GM12878 (cell line): ENCODE measurements at places on chromosomes 4 and X. TPM values are rescaled to one million over a fixed set of nuclear protein-coding genes. Genes with fewer than 3 reads are reported as not detected.

DNA sequence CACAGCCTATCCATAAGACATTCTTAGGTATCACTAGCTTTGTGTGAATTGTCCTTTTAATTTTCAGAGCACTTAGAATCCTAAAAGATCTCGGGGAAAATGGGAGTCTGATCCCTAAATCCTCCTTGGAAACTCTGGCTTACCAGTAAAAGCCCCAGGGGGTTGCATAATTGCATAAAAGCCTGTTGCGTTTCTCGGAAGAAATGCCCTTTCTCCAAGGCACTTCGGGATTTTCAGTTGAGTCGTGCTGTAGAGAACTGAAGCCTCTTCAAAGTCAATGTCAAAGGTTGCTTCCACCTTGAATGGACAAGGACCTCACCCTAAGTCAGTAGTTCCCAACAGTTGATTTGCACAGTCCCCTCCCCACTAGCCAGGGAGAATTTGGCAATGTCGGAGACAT, 20.8 kb downstream of the FAM184B start:
- DNase-seq = no peak

GRCh38 chr4:102817021-102817605, 10.2 kb downstream of the UBE2D3 start:
- DNase-seq = no peak

DNA sequence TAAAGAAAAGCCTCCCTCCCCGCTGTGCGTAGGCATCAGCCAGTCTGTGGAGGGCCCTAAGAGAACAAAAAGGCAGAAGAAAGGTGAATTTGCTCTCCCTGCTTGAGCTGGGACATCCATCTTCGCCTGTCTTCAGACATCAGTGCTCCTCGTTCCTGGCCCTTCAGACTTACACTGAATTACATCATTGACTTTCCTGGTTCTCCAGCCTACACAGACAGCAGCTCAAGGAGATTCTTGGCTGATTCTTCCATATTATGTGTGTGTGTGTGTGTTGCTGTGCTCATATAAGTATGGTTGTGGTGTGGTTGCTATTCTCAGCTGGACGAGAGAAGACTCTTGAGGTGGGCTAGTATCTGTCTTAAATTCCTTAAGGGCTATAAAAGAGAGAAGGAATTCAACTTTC, 35.5 kb upstream of the CD99L2 start:
- DNase-seq = no peak

GRCh38 chrX:31112226-31112999, 40.6 kb upstream of the FTHL17 start:
- DNase-seq = no peak

The SFRP2 gene
- total RNA-seq = 0.21 and 0.33 TPM in 2 replicates

The ADH1A gene
- total RNA-seq = not detected in 2 replicates

The PHKA2 gene
- total RNA-seq = 22.7 and 25.6 TPM in 2 replicates

The WDR17 gene
- 2.0 and 2.3 TPM in 2 replicates for total RNA-seq

DNA sequence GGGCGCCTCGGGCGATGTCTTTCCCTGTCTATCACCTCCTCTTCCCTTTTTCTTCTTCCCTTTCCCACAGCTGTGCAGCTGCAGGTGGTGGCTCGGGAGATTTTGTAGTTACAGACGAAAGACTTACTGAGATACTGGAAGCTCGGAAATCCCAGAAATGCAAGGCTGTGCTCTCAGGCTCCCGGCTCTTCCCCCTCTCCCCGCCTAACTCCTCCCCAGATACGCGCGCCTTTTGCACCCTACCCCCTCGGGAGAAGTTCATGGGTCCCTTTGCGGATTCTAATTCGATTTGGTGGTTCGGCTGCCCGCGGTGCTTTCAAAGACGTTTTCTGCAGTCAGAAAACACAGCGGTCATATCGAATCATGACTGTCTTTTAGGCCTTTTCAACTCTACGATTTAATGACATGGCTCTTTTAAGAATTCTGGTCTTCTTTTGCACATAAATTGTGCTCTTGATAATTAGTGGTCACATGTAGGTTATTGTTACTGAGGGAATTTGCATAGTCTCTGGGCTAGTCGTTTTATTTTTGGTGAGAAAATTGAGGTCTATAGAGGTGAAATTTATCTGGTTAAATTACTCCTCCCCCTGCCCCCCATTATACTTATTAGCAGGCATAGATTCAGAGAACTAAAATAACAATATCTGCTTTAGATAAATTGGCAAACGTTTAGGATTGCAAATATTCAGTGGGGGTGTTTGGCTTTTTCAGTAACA, 1.6 kb downstream of the SEPTIN11 start:
- DNase-seq = no peak

DNA sequence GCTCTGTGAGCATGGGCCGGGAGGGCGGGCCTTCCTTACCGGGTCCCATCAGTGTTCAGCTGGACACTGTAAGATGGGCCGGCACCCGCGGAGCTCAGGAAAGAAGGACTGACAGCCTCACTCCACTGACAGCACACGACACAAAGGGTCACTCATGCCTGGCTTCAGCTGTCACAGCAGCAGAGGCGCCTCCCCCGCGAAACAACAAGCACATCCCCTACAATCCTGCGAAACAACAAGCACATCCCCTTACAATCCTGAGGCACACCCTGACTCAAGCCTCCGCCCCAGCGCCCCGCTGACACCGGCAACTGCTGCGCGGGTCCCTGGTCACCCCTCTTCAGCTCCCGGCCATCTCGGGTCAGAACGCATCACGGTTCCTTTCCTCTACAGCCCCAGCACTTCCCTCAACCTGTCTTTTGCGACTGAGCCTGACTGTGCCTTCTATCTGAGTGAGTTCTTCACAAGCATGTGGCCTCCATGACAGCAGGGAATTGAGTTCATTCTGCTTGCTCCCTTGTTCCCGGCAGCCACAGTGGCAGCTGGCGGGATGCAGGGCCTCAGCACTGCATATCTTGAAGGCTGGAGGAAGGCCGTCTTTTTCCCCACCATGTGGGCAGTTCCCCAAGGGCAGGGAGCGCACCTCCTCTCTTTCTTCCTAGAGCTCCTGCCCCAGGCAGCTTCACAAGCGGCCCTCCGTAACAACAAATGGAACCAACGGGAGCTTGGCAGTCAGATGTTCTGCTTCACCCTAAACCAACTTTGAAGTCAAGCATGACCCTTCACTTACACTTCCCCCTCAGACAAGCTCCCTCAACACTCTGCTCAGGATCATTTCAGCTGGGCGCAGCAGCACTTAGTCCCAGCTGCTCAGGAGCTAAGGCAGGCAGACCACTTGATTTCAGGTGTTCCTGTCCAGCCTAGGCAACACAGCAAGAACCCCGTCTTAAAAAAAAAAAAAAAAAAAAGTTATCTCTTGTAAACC, 39.6 kb downstream of the SCD5 start:
- DNase-seq = no peak

- DNase-seq = no peak
Observed at GRCh38 chr4:184313058-184313581, 95.4 kb upstream of the ENPP6 start.

- DNase-seq = no peak
Observed at GRCh38 chr4:62377700-62378099, 1177.6 kb downstream of the ADGRL3 start.

The ATP6AP2 gene
- total RNA-seq = 52.4 and 59.4 TPM in 2 replicates
